ENCODE measurements at places on chromosomes 6 and 20.
A peak's percentile ranks its signal among the peaks of the same experiment; 100 is the strongest.

- DNase-seq: no peak
Observed at GRCh38 chr20:3896302-3896701, 7.1 kb downstream of the PANK2 start.

GRCh38 chr6:161363286-161363685 lies 89.4 kb upstream of the AGPAT4 start:
- no peak for DNase-seq

- DNase-seq: no peak
Observed at GRCh38 chr6:117919775-117920729, 13.0 kb downstream of the SLC35F1 start.

DNA sequence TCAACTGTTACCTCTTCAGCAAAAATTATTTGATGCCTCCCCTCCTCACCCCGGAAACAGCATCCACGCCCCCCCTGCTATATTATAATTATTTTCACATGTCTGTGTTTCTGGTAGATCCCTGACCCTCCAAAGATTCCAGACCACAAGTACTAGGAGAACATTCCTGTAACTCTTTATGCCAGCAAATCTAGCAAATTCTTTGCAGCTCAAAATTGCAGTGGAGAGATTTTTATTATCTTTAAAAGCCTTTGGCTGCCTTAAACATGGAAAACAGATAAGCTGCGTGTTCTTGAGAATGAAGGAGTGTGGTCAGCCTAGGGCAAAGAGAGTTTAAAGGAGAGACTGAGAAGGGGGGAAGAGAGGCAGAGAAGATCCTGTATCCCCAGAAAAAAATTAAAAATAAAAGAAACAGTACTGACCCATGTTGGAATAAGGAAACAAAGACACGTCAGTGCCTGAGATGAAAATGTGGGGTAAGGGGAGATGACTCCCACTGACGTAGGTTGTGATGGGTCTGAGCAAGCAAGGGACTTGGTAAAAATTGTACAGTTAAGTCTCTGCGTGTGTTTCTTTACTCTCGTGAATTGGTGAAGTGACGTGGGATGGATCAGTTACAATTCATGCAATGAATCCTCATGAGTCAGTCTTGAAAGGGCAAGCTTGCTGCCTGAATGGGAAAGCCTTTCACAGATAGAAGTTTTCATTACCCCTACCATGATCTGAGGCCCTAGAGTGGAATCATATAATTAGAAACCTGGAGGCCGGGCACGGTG lies 8.3 kb downstream of the ID4 start:
- peak; percentile 84 for DNase-seq

GRCh38 chr6:75446241-75446880 lies 47.2 kb downstream of the FILIP1 start:
- DNase-seq: no peak

DNA sequence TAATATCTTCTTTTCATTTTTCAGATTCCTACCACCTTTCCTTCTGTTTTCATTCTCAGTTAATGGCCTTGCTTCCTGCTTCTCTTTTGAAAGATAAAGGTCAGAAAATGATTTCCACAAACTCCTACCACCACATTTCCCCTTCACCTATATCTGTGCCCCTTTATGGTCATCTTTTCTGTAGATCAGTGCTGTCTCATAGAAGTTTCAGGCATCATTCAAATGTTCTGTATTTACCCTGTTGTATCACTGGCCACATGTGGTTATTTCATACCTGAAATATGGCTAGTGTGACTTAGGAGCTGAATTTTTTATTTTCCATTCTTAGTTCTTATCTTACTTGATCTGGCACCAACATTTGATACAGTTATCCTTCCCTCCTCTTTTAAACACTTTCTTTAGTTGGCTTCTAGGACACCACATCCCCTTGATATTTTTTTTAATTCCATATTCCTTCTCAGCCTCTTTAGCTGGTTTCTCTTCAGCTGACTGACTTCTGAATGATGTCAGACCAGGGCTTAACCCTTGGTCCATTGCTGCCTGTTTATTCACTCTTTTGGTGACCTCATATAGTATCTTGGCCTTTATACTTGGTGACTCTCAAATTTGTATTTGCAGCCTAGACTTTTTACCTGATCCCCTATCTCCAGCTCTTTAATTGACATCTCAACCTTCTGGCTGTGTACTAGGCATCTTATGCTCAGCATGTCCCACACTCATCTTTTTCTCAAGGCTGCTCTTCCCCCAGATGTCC lies 81.0 kb downstream of the ATRN start:
- DNase-seq: no peak

- DNase-seq: no peak
Observed at GRCh38 chr20:25018425-25018824, 25.9 kb upstream of the APMAP start.

DNA sequence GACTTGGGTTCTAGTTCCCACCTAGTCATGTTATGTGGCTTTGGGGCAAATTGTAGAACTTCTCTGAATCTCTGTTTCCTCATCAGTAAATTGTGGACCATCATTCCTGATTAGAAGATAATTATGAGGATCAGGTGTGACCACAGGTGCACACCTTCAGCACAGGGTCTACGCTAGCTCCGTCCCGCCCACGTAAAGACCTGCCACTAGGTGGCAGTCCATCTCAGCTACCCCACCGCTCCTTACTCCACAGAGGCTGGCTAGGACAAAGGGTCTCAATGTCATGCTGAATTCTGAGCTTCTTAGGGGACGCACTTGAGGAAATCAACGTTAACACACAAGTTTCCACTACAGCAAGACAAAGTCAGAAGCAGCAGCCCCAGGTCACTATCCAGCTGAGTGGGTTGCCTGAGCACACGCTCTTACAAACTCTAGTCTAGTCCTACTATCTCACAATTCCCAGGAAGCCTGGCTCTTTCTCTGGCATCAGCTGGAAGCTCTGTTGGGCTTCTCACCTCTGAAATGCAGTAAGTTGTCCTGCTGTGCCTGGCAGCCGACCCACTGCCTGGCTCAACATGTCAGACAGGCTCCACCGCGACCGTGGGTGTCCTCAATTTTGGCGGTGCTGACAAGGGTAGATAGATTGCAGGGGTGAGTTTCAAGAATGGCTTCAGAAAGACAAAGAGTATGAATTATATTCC lies 2.0 kb upstream of the PLCG1 start:
- DNase-seq: no peak

- DNase-seq: peak; percentile 16
Observed at GRCh38 chr20:44361021-44361420, 5.5 kb downstream of the HNF4A start.

- DNase-seq: no peak
Observed at GRCh38 chr20:56716806-56717205, 87.7 kb downstream of the TFAP2C start.

DNA sequence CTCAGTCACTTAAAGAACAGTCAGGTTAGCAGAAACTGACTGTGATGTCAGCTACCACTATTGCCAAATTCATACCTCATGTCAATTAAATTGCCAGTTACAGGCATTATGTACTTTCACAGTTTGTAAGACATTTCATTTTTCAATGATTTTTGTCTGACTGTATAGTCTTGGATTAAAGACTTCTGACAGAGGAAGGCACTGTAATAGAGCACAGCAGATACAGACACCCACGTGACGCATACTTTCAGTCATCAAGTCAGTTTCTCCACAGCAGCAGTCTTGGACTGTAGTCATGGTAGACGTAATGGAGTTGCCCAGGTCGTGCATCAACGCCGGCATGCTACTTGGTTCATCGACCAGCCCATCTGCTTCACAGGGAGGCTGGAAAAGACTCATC lies 29.5 kb upstream of the ELOVL5 start:
- no peak for DNase-seq

- no peak for DNase-seq
Observed at GRCh38 chr20:44479643-44480042, 4.0 kb downstream of the TTPAL start.

DNA sequence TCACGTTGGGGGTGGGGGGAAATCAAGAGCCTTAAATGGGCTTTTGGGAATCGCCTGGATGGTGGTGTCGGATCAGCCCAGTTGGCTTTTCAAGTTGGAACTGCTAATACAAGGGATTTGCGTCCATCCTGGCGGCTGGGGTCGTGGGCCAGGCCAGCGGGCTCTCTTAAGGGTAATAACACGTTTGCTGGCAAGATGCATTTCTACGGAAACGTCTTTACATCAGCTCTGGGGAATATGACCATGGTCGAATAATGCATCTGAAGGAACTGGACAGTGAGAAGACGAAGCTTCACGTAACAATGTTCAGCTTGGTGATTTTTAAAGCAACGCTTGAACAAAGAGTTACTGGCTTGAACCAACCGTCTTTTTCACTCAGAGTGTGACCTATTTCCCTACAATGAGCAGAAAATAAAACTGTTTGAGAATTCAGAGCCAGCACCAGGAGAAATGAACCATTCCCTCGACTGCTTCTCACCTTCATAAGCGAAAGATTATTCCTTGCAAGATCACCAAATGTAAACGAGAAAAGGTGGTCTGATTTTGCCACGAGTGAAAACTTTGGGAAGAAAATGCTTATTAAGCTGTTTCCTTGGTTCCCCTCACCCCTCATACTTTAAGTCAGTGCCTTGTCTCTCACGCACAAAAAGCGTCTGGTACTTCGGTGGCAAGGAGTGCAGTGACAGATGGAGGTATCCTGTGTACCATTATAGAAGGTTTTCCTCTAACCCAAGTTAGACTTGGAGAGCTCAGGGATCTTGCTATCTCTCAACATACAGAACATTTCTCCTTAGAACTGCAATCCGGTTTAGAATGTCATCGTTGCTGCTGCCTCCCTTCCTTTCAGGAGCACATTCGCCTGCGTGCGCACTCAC lies 1.4 kb upstream of the MARCKS start:
- DNase-seq: peak; percentile 18

DNA sequence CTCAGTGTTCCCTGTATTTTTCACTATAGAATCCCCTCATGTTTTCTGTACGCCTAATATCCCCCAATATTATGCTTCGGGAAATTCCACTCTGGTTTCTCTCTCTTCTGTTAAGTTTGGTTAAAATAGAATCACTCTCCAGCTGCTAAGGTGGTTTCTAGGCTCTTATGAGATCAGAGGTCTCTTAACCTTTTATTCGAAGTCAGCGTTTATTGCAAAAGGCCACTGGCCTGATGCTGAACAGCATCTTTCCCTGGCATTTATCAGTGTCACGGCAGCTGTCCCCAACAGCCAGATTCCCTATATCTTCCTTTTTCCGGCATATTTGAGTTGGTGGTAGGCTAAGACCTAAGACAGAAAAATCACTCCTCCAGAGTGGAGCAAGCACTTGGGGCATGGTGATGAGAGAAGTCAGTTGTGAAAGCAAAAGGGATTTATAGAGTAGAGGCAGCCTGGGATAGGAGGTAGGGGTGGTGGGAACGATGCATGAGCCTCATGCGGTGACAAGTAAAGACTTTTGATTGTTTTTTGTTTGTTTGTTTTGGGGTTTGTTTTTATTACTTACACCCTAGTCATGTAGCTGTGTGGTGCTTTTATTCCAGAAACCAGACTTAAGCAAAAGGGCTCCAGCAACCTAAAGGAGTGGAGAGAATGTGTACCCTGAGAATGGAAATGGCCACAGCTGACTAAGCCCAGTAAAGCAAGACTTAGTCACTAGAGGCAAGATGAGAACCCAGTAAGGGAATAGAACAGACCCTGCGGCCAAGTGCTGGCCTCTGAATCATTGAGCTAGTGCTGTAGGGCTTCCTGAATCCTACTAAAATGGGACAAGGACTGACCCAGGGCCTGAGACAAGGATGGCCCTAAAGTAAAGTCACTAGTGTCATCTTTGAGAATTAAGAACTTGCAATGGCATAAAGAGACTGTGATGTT lies 233.0 kb upstream of the PRND start:
- DNase-seq: peak; percentile 77

- peak; percentile 46 for DNase-seq
Observed at GRCh38 chr20:10217721-10218410, 764 bp upstream of the SNAP25 start.

DNA sequence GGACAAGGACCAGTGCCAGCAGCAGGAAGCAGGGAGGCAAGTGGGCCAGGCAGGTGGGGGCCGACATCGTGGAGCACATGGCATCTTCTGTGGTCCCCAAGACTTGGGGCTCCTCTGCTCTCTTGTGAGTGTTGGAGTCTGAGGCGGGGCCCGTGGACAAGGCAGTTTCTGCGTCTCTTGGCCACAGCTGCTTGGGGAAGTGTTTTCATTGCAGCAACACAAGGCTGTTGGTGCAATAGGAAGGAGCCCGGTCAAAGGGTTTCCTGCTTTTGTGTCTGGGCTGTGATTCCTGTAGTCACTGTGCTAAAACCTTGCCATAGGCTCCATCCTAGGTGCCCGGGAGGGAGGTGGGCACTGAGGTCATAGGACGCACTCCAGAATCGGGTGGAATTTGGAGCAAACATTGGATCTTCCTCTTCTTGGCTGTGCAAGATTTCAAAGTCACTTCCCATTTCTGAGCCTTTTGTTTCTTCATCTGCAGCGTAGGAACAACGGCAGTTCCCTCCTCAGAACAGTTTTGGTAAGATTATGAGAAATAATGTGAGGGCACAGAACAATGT lies at the start of gene SIRPB2:
Gene SIRPB2 (minus strand): TSS at position 140 of the 560 bp plus-strand sequence. CDS start 61 bp downstream, at position 79.
- DNase-seq: no peak

DNA sequence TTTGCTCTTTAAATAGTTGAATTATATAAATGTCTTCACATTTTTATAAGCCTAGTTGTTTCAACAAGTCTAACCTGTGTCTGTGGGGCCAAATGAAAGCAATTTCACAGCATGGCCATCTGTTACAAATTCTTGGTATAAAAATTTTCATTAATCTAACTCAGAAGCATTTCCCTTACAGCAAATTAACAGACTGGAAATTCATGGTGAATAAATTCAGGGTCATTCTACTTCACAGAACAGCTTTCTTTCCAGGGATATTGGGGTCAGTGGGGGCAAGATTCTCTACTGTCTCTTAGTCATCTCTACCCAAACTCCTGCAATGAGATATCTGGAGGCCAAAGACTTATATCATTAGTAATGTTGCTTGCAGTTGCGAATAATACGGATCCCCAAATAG lies 352.1 kb downstream of the MMUT start:
- no peak for DNase-seq

GRCh38 chr6:157550114-157550989 lies 169.4 kb downstream of the ZDHHC14 start:
- no peak for DNase-seq

DNA sequence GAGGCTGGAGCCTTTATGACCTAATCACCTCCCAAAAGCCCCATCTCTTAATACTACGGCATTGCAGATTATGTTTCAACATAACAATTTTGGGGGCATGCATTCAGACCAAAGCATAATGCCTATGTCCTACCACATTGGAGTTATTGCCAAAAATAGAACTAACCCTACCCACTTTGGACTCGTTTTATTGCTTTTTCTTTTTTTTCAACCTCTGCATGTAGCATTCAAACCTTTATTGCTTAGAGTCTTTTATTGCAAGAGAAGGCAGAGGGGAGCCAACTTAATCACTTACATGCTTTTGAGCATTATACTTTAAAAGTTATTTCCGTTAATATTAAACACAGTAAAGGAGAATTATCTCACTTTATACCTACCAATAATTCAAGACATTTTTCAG lies 8.1 kb upstream of the MBOAT1 start:
- no peak for DNase-seq

All from stromal cell of bone marrow (primary cell).